ENCODE measurements at places on chromosomes 5 and 9. TPM values are rescaled to one million over a fixed set of nuclear protein-coding genes. Genes with fewer than 3 reads are reported as not detected.

The SLC46A2 gene
- total RNA-seq = not detected

The ORM2 gene
- not detected for total RNA-seq

The CNTNAP3B gene
- total RNA-seq = 58.0 TPM

The CSNK1A1 gene
- 290 TPM for total RNA-seq

The LHX3 gene
- total RNA-seq = not detected

The RANBP17 gene
- 4.8 TPM for total RNA-seq

The CXCL14 gene
- not detected for total RNA-seq

The NME5 gene
- total RNA-seq = 1.1 TPM

The USP20 gene
- total RNA-seq = 8.9 TPM

The ABLIM3 gene
- total RNA-seq = 20.0 TPM

The TOR4A gene
- 21.4 TPM for total RNA-seq

The ZNF782 gene
- total RNA-seq = 2.0 TPM

The TMEM215 gene
- total RNA-seq = not detected

The SUSD3 gene
- not detected for total RNA-seq

The LCN15 gene
- 0.22 TPM for total RNA-seq

The SCGB3A2 gene
- total RNA-seq = not detected

The PRR7 gene
- 1.2 TPM for total RNA-seq

The C9 gene
- under 0.01 TPM for total RNA-seq

The NEURL1B gene
- 0.40 TPM for total RNA-seq

The FANCC gene
- 6.1 TPM for total RNA-seq

The MEGF10 gene
- total RNA-seq = 0.60 TPM

The DMRT3 gene
- total RNA-seq = not detected

The TLR4 gene
- 187 TPM for total RNA-seq

The HSD17B4 gene
- 155 TPM for total RNA-seq

The FCN2 gene
- total RNA-seq = not detected

The ARSI gene
- total RNA-seq = 0.22 TPM

The ZNF366 gene
- 1.3 TPM for total RNA-seq

The TRIM36 gene
- total RNA-seq = 0.22 TPM

The SREK1IP1 gene
- total RNA-seq = 12.3 TPM

The SLC6A19 gene
- not detected for total RNA-seq

The CKMT2 gene
- total RNA-seq = 0.20 TPM

The MAPKAP1 gene
- 40.3 TPM for total RNA-seq

The TRIP13 gene
- total RNA-seq = 3.0 TPM

The JAKMIP2 gene
- total RNA-seq = not detected

The PDE8B gene
- under 0.01 TPM for total RNA-seq

The STKLD1 gene
- total RNA-seq = 0.44 TPM

The NUDT2 gene
- total RNA-seq = 38.3 TPM

The ADAMTS19 gene
- not detected for total RNA-seq

The ACTBL2 gene
- under 0.01 TPM for total RNA-seq

The HTR1A gene
- not detected for total RNA-seq

The SPINK6 gene
- not detected for total RNA-seq

The AGXT2 gene
- not detected for total RNA-seq

The PCDHB3 gene
- 0.60 TPM for total RNA-seq
